ENCODE measurements at places on chromosomes 11 and 22. TPM values are rescaled to one million over a fixed set of nuclear protein-coding genes. Genes with fewer than 3 reads are reported as not detected.

C11orf97 gene
- total RNA-seq = not detected

OR10D3 gene
- total RNA-seq = not detected

CATSPER1 gene
- total RNA-seq = 0.32 TPM

USH1C gene
- 0.66 TPM for total RNA-seq

SPI1 gene
- 12.5 TPM for total RNA-seq

CDC42EP2 gene
- total RNA-seq = 13.4 TPM

JAML gene
- 2.3 TPM for total RNA-seq

APOL4 gene
- 41.3 TPM for total RNA-seq

OR52I1 gene
- not detected for total RNA-seq

KRTAP5-9 gene
- not detected for total RNA-seq

WT1 gene
- total RNA-seq = not detected

SLC25A18 gene
- 14.7 TPM for total RNA-seq

TMEM121B gene
- 0.44 TPM for total RNA-seq

TRIM49C gene
- total RNA-seq = not detected

RIMBP3C gene
- not detected for total RNA-seq

DNA sequence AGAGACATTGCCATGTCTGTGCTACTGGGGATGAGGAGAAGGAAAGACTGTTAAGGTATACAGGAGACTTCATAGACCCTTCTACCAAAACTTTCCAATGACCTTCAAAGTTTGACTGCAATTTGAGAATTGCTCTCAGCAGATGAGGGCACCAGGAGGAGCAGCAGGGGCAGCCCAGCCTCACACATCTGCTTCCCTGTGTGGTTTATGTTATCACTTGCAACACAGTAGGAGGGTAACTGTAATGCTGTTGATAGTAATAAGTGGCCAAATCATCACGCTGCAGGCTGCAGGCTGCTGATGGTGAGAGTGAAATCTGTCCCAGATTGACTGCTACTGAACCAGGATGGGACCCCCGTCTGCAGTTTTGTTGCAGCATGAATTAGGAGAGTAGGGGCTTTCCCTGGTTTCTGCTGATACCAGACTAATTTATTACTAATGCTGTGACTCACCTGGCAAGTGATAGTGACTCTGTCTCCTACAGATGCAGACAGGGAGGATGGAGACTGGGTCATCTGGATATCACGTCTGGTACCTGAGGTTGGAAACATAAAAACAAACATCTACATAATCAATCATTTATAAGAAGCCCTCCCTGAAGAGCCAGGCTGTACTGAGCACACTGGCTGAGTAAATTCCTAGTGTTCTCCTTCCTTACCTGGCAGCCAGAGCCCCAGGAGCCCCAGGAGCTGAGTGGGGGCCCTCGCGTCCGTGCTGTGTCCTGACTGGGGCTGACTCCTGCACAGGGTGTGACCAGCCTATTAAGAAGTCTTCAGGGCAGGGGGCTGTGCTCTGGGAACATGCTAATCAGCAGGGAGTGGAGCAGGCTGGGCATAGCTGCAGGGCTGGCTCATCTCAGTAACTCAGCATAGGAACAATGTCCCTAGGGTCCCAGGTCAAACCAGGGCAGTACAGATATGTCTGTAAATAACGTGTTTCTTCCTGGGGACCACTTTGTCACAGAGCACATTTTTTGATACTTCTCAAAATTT is 74.4 kb downstream of the GAB4 start:
- no peak for DNase-seq

GRCh38 chr11:110173811-110174644 is 80.8 kb downstream of the ZC3H12C start:
- no peak for DNase-seq

DNA sequence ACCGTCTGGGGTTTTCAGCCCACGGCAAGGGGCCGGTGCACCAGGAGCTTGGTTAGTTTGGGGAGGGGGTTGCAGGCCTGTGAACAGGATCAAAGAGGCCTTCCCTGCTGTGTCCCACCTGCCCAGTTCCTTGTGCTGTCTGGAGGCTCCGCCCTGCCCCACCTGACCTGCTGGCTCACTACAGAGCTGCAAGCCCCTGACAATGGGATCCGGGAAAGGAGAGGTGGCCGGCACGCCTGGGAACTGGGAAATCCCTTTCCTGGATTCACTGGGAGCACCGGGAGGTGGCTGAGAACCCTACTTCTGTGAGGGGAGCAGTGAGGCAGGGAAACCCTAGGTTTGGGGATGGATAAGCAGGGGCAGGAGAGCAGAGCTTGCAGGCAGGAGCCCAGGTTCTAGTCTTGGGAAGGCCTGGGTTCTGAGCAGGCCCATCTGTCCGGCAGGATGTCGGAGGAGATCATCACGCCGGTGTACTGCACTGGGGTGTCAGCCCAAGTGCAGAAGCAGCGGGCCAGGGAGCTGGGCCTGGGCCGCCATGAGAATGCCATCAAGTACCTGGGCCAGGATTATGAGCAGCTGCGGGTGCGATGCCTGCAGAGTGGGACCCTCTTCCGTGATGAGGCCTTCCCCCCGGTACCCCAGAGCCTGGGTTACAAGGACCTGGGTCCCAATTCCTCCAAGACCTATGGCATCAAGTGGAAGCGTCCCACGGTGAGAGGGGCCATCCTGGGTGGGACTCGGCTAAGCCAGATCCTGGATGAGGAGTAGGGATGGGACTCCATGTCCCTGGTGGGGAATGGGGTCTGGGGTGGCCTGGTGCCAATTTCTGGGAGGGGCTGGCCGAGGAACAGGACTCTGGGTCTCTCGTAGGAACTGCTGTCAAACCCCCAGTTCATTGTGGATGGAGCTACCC is 786 bp downstream of the CAPN1 start:
- no peak for DNase-seq

- peak; percentile 50 for DNase-seq
Measured at GRCh38 chr11:128467610-128468041, 119.7 kb downstream of the ETS1 start.

- no peak for DNase-seq
Measured at GRCh38 chr11:32032478-32032877, 58.4 kb upstream of the RCN1 start.

DNA sequence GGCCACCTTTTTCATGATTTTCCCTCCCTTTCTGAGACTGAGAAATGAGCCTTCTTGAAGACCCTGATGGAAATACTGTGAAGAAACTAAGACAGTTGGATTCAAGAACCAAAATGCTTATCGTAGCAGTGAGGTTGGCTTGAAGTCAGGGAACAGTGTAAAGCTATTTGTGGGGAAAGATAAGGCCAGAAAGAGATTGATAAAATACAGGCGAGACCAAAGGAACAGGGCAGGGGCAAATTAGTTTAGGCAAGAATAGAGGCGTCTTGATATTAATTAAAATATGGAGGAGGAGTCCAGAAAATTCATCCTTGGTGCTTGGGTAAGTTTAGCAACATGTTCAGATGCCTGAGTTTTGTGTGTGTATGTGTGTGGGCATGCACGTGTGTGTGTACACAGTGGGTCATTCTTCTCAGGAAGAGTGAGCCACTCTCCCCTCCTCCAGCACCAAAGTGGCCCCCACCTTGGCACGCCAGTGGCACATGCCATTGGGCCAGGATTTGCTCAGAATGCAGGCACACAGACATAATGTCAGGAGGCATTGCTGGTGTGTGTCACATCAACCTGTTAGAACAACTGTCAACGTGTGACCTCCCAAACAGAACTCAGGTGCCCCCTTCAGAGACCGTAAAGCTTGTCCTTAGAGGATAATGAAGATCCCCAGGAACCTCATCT is 3.9 kb upstream of the EHF start:
- no peak for DNase-seq

DNA sequence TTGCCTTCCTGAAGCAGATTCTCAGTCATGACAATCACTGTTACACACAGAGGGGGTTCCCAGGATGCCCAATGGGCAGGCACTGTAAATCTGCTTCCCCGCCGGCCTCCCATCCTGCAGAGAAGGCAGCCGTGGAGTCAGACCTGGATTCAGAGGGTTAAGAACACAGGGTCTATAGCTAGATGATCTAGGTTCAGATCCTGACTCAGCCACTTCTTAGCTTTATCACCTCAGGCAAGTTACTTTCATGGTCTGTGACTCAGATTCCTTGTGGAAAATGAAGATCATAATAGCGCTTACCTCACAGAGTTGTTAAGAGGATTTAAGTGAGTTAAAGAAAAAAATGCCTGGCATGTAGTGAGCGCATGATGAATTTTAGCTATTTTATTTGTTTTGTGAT is 95.9 kb downstream of the TIMP3 start:
- no peak for DNase-seq

GRCh38 chr11:133841279-133842043 is 3.9 kb downstream of the SPATA19 start:
- no peak for DNase-seq

- DNase-seq = no peak
Measured at GRCh38 chr11:131688048-131688693, 317.8 kb downstream of the NTM start.

- no peak for DNase-seq
Measured at GRCh38 chr22:16960220-16960883, 47.7 kb downstream of the GAB4 start.

- DNase-seq = no peak
Measured at GRCh38 chr11:100581318-100581717, 105.8 kb upstream of the ARHGAP42 start.

- no peak for DNase-seq
Measured at GRCh38 chr11:9264316-9265210, 587 bp downstream of the DENND5A start.

DNA sequence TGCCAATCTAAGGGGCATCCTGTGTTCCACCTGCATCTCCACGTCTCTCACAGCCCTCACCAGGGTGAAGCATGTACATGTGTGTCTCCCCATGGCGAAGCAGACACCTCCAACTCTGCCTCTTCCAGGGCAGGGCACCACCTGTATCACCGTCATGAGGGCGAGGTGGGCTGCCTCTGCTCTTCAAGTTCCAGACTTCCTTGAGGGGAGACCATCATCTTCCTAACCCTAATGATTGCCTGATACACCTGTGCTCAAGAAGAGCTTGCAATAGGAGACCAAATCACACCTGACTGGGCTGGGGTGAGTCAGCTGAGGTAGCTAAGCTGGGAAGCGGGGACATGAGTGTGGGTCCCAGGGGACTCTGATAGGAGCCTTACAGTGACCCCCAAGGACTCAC is 43.7 kb downstream of the GAB4 start:
- no peak for DNase-seq

GRCh38 chr11:67279589-67280340 is 9.3 kb upstream of the ANKRD13D start:
- no peak for DNase-seq

DNA sequence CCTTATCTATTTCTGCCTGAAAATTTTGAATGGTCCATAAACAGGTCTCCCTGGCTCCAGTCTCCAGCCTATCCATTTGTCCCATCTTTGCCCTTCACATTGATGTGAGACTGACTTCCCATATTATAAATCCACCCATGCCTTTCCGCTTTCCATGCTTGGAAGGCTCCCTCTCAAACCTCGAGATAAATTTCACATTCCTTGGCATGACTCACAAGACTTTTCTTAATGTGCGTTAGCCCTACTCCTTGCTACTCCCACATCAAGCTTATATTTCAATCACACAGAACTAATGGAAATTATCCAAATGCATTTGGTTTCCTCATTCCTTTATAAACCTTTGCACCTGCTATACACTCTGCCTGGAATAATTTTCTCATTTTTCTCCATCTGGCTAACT is 163.7 kb upstream of the NTM start:
- DNase-seq = no peak

DNA sequence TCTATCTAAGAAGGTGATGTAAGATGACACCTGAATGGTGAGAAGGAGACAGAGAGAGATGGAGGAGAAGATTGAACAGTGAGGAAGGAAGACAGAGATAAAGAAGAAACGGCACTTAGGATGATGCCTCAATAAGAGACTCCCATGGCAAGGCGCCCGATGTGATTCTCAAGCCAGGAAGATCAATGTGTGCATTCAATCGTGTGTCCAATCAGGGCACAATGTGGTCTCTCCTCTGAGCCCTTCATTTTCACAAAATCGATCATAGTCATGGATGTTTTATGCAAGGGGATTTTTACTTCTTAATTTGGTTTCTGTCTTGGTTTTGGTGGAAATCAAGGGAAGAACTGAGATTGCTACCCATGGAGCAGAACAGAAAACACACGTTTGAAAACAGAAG is 19.9 kb upstream of the TMPRSS13 start:
- DNase-seq = no peak

GRCh38 chr22:20989323-20990138 is 7.4 kb downstream of the LZTR1 start:
- no peak for DNase-seq

DNA sequence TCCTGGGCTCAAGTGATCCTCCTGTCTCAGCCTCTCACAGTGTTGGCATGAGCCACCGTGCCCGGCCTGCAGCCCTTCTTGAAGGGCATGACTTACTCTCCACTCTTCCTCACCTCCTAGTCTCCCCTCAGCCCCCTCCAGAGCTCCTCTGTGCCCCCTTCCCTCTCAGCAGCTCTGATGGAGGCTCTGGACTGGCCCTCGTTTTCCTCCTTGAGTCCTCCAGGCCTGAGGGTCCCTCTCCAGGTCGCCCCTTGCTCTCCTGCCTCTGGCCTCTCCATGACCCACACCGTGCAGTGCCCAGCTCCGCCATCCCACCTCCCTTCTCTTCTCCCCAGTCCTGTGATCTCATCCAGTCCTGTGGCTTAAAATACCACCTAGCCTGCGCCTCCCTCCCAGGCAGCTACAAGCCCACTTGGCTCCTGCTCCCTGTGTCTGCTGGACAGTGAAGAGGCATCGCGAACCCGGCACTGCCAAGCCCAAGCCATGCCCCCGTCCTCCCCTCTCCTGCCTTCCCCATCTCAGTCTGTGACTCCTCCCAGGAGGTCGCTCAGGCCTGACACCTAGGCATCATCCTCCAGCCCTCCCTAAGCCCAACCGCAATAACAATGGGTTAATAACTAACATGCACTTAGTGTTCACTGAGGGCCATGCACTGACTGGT is 11.9 kb downstream of the KCNJ4 start:
- no peak for DNase-seq

- DNase-seq = no peak
Measured at GRCh38 chr11:41398175-41398574, 61.3 kb downstream of the LRRC4C start.

- no peak for DNase-seq
Measured at GRCh38 chr11:44457862-44458261, 107.6 kb upstream of the CD82 start.

- DNase-seq = no peak
Measured at GRCh38 chr22:25146307-25146706, 53.4 kb upstream of the CRYBB3 start.
